Stimulated activated CD4-positive, alpha-beta T cell treated with anti-CD3 and anti-CD28 coated beads, Interleukin-4, amount 100 ng/mL, for 4 hours (primary cell): ENCODE measurements at places on chromosomes 11 and 22.

DNA sequence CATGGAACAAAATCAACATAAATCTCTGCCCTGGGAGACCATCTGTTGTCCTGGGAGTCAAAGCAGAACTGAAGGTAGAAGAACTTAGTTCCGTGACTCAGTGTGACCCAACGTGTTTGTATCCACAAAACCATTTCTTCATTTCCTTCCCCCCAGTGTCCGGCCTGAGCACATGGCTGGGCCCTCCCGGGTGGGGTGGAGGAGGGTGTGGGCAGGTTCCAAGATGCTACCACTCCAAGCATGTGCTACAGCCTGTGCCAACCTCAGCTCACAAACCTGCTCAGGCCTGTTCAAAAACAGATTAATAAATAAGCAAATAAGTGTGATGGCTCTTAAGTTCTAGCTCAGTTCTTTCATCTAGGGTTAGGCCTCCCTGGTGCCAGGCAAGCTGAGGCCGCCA is 55.3 kb downstream of the SHANK2 start:
- DNase-seq: no peak

- no peak for DNase-seq
Measured at GRCh38 chr22:50293441-50294318, 13.8 kb downstream of the PLXNB2 start.

- DNase-seq: no peak
Measured at GRCh38 chr11:108632041-108632704, 32.7 kb upstream of the DDX10 start.

DNA sequence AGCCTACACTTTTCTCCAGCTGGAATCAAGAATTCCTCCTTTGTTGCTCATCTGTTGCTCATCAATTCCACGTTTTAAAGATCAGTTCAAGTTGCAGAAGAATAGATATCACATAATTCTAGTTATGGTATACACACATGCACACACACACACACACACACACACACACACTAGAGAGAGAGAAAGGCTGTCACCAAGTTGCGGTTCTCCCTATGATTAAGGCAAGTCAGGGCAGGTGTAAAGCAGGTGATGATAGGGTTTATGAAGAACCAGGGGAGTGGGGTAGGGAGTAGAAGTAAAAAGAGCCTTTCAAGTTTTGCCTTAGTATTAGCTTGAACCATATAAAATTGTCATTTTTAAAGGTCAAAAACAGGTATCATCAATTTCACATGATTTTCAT is 31.7 kb upstream of the TMPRSS4 start:
- DNase-seq: no peak

DNA sequence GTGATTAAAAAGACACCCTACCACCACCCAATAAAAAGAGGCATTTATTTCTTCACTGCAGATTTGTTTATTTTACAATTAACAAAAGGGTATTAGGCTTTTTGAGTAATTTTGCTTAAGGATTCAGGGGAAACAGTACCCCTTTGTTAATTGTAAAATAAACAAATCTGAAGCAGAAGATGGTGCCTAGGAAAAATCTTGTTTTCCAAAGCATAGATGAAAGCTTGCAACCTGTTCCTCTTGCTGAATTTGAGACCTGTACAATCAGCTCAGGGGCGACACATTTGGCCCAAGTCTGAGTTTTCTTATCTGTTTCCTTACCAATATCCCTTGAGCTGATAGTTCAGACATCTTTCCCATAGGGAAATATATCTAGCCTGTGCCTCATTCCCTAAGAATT is 171.9 kb downstream of the GRIA4 start:
- DNase-seq: no peak

DNA sequence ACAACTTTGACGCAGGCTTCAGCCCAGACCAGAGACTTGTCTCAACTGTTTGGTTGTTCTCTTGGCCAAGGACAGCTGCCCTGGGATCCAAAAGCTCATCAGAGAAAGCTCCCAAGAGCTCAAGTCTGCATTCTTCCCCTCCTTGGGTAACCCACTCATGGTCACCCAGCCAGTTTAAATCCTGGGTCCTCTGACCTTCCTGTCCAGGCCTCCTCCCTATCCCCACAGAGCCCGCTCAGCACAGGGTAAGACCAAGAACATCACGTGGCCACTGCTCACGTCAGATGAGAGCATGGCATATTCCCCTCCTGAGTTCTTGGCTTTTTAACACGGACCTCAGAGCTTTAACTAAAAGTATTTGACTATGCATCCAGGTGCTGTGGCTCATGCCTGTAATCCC is 25.8 kb downstream of the TSKU start:
- no peak for DNase-seq

DNA sequence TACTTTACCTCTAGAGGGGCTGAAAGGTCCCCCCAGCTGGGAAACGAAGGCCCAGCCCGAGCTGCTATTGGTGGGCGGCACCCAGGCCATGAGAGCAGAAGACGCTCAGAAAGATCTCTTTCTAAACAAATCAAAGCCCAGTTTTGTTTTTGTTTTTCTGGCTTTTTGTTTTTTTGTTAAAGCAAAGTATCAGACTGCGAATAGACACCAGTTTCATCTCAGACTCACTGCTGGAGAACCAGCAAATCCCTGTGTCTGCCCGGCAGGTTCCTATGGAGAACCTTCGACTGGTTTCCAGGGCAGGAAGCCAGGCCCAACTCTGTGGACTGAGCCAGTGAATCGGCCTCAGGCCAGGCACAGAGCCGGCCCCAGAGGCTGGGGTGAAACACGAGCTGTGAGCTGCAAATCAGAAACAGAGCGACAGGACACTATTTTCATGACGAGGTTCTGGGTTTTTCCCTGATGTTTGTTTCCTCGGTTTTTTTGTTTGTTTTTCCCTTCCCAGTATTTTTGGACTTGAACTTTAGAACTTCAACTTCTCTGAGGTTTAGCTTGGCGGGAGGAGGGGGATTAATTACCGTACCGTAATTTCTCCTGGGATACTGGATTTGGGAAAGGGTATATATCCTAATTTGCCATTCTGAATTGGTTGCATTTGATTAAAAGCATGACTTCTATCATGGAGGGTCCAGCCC is 16.0 kb upstream of the B4GALNT4 start:
- DNase-seq: no peak

DNA sequence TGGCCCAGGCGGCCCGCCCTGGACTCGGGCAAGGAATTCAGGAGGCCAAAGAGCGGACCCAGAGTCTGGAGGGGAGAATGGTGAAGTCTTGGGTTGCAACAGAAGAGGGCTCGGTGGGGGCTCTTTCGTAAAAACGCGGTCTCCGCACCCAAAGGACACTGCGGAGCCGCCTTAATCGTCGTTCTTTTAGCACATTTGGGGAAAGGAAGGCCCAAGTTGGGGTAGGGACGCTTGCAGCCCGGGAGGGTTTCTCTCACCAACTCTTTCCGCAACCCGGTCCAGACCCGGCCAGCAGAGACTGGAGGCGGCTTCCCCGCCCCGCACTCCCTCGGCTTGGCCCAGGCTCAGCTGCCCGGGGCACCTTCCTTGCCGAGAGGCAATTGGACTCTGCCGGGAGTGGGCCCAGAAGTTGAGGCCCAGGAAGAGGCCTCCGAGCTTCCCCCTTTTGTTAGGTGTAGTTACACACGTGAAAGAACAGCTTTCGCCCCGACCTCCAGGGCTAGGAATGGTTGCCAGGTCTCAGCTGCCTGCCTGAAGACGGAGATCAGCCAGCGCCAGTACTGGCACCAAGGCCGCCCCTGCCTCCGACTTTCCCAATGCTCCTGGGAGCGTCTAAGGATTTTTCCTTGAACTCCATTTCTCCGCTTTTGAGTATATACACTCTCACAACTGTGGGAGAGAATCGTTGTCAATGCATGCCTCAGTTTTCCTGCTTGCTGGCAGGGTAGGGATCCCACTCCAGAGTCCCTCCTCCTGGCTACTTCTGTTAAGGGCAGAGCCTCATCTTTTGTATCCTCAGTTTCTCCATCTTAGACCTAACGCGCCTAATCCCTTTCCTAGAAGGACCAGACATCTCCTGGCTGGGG is 3.7 kb downstream of the ALX4 start:
- DNase-seq: no peak

DNA sequence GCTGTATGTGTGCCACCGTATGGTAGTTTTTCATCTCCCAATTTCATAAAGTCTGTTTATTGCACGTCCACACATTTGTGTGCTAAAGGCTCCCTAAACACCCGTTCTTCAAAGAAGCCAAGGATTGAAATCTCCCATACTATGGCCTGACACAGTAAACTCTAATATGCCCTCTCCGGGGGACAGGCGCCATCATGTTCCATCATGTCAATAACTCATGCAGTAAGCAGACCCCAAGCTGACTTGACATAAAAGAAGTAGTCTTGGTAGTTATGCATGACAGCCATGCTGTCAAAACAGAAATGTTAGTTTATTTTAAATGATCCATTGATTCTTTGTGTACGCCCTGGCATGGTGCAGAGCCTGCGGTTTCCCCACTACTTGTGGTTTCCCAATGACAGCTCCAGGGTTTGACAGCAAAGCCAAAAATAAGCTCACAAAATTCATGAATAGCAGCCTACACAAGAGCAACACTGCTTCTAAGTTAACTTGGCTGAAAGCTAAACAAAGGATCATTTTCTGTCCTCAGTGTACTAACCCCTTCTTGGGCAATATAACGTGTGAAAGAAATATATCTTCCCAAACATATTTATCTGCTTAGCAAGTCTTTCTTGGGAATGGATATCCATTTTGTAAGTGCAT is 56.5 kb upstream of the CABP7 start:
- no peak for DNase-seq

DNA sequence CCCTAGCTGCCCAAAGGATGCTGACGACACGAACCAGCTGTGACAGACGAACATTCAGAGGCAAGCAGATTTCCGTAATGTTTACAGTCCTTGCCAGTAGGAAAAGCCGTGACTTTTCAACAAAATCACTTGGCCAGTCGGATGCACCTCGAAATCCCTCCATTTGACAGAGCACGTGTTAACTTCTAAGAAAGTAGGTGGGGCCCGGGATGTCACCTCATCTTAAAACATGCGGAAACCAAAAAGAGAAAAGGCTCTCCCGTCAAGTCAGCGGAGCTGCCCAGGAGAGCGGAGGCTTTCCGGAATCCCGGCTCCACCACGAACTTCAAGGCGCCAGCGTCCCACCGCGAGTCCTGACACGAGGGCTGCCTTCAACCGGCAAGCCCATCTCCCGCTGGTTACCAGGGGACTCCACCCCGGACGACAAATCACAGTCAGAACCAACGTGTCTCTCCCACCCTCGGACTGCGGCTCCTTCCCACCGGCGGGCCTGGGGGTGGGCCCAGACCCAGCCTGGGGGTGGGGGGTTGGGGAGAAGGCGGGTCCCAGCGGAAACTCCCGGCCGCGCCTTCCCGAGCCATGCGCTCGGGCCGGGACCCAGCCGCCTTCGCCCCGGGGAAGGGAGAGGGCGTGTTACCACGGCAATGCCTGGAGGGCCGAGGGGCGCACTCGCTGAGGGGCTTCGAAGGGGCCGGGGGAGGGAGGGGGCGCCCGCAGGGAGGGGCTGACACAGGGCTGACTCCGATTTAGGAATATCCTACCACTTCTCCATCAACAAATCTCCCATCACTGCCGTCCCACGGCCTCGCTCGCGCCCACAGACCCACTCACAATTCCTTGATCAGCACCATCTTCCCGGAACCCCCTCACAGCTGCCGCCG is 475 bp downstream of the PITPNB start:
- DNase-seq: peak; percentile 73

DNA sequence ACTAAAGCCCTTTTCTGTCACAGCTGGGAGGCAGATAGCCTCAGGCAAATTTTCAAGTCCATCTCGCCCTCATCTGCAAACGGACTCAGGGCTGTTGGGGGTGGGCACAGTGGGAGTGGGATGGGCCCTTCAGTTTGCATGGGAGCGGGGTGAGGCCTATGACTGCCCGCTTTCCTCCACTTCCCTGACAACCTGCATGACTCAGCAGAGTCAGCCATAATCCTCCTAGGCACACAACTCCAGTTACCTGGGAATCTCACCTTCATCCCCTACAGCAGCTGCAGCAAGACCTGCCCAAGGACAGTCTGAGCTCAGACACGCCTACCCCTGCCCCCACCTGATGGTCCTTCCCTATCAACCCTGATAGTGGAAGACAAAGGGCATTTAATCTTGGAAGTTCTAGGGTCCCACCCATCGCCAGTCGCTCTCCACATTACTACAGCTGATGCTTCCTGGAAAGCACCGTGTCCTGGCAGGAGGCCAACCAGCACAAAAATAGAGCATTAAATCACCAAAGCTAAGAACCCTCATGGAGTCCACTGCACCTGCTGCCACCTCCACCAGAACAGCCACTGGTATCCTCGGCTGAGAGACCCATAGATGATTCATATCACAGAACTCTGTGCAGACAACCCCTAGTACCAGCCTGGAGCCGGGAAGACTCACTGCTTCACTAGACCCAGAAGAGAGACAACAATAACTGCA is 319.3 kb downstream of the DCDC1 start:
- no peak for DNase-seq

DNA sequence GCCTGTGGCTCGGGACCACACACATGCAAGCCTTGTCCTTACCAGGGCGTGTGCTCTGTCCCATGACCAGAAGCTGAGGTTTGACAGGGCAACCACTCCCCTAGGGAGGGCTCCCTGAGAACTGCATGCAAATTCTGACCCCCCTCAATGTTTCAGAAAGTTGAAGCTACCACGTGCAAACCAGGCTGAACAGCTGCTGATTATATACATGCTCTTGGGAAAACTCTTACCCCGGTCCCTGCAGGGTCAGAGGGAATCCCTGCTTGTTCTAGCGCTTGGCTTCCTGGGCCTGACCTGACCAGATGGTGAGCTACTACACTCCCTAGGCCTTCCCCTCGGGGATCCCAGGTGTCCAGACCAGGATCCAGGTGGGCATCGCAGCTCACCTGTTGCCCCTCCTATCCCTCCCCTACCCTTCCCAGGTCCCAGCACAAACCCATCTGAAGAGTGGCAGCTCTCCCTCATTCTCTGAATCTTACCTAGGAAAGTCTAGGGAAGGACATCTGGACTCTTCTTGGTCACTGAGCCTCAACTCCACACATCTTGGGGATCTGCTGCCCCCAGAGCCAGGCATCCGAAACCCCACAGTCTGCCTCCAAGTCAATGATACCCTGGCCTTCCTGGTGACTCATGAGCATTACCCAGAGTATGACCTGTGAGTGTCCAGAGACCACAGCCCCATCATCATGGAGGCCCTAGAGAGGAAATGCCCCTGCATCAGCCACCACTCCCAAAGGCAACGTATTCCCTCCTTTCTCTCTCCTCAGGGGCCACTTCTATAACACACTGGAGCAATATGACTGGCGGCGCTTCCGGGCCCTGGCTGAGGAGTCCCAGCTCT is 61.5 kb downstream of the BTG4 start:
- DNase-seq: no peak

- no peak for DNase-seq
Measured at GRCh38 chr22:25582946-25583345, 18.5 kb downstream of the GRK3 start.
